ENCODE measurements at places on chromosomes 3 and 15.

- no peak for DNase-seq
These were observed 1.2 kb upstream of the PROK2 start for GRCh38 chr3:71786217-71786549.

GRCh38 chr3:128506754-128507153, 13.8 kb upstream of the GATA2 start:
- no peak for DNase-seq

DNA sequence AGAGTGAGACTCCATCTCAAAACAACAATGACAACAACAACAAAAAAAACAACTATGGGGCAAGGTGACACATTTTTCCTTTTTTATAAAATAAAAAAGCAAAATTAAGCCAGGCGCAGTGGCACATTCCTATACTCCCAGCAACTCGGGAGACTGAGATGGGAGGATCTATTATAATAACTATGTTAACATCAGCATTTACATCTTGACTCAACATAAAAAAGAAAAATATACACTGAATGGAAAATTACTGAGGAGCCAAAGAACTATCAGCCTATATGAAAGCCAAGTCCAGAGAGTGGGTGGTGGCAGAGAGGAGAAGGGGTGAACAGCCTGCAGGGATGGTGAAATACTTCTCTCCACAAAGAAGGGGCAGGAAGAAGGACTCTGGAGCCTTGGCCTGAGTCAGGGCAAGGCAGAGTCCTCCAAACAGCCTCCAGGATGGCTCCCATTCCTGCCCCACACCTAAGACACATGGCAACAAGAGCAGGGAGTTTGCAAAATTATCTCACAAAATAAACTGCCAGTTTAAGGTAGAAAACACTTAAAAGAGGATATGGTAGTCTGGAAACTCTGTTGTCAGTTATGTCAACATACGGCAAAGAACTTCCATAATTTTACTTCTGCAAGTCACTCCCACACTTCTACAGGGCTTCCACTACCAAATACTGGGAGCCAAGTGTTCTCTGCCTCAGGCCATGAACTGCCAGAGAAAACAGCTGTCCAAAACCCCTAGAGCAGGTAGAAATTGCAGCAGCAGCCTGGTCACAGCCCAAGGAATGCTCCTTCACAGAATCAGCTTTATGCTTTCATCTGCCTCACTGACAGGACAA, 25.9 kb downstream of the HSPBAP1 start:
- no peak for DNase-seq

- no peak for DNase-seq
These were observed 72.8 kb upstream of the AADACL2 start for GRCh38 chr3:151660885-151661284.

DNA sequence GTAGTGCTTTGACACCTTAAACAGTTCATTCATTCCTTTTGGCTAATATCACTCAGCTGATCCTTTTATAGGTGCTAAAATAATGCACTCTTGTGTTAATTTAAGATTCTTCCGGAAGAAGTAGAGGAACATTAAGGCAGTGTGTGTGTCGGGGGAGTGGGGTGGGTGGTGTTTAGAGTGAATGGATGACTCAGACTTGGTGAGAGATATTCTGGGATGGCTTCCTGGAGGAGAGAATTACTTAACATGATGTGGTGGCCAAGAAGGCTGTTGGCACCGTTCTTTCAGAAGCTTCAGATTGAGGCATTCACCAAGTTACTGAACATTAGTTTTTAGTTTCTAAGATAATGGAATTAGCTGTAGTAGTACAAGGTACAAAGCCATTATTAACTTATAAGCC, 125.6 kb upstream of the ROPN1 start:
- no peak for DNase-seq

DNA sequence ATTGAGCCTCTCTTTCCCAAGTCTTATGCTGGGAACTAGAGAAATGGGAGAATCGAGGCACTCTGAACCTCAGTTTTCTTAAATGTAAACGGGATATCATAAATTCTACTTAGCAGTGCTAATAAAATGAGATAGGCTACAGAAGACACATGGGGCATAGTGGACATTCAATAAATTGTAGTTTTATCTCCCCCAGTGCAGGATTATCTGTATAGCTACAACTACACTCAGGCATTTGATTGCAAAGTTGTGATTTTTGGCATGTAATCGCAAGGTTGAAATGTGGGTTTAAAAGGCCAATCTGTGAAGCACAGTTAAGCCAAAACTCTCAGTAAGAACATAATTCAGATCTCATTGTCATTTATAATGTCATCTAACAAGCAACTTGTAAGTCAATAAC, 413.7 kb upstream of the LMCD1 start:
- no peak for DNase-seq

- DNase-seq = no peak
These were observed 95.4 kb downstream of the PCSK6 start for GRCh38 chr15:101394056-101394630.

DNA sequence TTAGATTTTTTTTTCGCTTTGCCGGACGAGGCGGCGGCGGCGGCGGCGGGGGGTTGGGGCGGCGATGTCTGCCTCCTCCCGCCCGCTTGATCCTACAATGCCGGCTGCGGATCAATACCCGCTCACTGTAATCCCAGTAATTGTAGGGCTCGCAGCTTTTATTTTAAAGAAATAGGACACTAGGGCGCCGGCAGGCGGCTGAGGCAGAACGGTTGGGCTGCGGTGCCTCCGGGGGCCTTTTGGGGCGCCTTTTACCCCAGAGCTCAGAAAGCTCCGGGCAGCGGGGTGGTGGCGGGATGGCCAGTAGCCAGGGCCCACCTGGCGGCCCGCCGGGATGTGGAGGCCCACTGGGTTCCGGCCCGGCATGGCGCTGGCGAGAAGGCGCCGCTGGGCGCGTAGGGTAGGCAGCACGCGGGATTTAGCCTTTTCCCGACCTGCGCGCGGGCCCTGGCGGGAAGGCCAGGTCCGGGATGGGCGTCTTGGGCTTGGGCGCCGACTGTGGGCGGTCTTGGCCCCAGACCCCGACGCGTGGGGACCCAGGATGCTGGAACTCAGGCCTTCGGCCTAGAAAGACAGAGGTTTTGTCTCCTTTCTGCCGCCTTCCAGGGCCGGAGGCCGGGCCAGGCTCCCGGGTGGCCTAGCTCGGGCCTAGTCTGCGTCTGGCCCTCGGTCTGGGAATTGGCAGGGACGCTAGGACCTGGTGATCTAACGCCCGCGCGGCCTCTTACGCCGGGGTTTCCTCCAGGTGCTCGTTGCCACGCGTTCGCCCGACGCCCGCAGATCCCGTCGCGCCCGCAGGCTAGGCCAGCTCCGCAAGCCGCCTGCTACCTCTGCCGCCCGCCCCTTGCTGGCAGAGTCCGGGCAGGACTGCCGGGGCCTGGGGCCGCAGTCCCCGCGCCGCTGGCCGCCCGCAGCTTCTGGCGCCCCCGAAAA, 15.5 kb upstream of the ONECUT1 start:
- DNase-seq = no peak

DNA sequence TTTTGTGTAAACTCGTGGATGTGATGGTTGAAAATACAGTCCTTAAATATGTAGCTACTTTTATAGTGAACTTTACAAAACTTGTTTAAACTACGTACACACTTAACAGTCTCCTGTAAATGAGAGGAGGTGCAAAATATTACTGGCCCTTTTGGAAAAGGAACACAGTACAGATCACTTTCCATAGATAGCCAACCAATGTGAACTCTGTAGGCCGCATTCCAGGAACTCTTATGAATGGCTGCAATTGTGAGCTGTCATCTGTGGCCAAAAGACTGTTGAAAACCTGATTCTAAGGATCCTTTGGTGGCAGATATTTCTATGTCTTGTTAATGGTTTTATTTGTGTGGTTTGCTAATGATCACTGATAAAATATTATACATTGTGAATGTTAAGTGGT, 6.2 kb downstream of the TSC22D2 start:
- no peak for DNase-seq

DNA sequence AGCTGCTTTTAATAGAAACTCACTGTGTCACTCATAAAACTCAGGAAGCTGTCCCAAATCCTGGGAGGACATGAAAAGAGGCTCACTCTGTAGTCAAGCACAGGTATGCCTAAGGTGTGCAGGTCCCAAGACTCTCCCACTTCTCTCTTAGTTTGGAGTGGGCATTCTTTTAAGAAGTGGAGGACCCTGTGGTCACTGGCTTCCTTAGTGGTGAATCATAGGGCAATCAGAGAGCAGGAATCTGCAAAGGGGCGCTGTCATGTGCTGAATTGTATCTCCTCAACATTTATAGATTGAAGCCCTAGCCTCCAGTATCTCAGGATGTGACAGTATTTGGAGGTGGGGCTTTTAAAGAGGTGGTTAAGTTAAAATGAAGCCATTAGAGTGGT, 47.2 kb upstream of the ZBTB38 start:
- no peak for DNase-seq

DNA sequence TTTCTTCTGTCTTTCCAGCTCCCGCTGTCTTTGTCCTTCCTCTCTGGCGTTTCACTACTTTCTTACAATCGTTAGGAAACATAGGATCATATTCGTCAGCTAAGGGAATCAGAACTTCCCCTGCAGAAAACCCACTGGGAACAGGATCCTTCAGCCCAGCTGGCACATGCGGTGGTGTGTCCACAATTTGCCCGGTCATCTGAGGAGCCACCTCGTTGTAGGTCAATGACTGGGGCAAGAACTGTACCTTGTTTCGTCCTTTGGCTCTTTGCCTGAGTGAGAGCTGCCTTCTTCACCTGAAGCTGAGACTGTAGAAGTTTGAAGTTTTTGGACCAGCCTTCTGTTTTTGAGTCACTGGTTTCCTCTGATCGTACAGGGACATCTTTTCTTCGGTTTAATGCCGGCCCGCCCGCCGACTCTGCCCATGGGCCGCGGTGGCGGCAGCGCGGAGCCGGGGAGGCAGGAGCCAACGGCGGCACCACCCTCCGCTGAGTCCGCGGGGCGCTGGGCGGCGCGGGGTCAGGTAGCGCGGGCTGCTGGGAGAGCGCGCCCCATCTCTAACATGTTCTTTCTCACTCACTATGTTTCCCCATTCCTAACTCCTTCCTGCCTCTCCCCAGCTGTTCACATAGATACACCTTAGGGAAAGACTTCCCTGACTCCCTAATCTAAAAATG, 214.1 kb upstream of the NANOGP8 start:
- DNase-seq = no peak

GRCh38 chr3:31116651-31117050, 222.2 kb upstream of the GADL1 start:
- no peak for DNase-seq

DNA sequence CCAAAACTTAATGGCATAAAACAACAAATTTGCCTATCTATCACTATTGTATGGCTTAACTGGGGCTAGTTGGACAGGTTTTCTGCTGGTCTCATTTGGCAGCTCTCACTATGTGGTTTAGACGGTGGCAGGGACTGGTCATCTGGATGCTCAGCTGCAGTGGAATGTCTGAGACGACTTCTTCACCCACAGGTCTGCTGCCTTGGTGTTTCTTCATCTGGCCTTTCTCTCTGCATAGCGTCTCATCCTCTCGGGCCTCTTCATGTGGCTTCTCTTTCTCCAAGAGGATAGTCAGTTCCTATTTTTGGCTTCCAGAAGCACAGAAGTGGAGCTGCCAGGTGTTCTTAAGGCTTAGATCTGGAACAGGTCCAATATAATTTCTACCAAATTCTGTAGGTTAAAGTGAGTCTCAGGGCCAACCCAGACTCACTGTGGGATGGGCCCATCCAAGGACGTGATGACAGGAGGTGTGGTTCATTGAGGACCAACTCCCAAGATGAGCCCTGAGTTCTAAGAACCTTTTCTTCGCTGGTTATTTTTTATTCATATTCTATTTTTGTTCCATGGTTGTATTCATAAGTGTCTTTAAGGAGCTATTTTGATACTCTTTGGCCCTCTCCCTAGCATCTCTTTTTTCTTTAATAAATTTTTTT, 18.6 kb downstream of the UBE2Q2 start:
- DNase-seq = no peak

DNA sequence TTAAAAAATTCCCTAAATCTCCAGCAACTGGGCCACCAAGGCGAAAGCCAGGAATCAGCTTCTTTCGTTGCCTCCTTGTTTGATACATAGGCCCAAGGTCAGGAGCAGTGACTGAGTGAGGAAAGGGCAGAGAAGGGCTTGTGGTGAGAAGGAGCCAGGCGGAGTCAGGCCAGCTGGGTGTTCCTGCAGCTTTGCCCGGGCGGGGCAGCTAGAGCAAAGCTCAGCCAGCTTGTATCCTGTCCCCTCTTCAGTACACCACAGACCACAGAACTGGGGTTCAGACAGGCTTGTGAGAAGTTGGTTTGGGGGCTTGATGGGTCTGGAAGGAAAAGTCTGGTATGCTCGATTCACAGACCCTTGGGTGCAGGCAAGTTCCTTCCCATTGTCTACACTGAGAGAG, 52.6 kb downstream of the CCK start:
- DNase-seq = no peak

- no peak for DNase-seq
These were observed 234.4 kb upstream of the LRTM1 start for GRCh38 chr3:55162031-55162795.

DNA sequence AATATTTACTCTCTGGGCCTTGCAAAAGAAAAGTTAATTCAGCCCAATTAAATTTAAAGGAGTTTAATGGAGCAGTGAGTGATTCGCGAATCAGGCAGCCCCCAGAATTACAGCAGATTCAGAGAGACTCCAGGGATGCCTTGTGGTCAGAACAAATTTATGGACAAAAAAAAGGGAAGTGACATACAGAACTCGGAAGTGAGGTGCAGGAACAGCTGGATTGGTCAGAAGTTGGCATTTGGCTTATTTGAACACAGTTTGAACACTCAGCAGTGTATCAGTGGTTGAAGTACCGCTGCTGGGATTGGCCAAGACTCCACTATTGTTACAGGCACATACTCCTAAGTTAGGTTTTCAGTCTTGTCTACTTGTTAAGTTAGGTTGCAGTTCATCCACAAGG, 145.0 kb upstream of the GAP43 start:
- no peak for DNase-seq

DNA sequence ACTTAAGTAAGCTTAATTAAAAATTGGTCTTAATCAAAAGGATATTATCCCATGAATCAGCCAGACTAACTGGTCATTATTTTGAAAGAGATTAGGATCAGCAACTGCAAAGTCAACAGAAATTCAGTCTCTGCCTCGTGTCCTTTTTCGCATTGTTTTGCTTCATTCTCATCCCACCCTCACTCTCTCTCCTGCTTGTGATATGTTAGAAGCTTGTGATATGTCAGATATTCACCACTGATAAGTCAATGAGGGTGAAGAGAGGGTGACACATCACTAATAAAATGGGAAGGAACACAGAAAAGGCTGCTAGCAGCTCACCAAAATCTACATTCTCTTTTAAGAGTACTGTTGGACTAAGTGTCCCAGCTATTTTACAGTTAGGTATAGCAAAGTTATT, 146.1 kb downstream of the SUCNR1 start:
- no peak for DNase-seq

DNA sequence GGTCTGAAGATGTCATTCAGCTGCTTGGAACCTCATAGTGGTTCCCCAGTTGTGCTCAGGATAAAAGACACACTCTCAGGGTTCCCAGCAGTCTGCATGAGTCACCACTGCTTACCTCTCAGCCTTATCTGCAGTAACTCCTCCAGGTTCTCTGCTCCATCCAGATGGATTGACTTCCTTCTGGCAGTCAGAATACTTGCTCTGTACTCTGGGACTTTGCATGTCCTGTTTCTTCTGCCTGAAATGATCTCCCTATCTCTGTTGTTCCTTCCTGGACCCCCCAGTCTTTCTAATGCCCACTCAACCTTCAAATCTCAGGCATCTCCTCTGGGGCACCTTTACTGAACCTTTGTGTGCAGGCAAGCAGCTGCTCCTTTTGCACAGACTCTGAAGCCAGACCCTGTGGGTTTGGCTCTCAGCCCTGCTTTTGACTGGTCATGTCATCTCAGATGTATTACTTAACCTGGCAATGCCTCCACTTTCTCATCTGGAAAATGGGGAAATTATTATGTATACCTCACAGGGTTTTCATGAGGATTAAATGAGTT, 38.4 kb downstream of the ITPR1 start:
- DNase-seq = no peak

All from neural crest cell (in vitro differentiated cells).